ENCODE measurements at places on chromosomes 6 and 20.

DNA sequence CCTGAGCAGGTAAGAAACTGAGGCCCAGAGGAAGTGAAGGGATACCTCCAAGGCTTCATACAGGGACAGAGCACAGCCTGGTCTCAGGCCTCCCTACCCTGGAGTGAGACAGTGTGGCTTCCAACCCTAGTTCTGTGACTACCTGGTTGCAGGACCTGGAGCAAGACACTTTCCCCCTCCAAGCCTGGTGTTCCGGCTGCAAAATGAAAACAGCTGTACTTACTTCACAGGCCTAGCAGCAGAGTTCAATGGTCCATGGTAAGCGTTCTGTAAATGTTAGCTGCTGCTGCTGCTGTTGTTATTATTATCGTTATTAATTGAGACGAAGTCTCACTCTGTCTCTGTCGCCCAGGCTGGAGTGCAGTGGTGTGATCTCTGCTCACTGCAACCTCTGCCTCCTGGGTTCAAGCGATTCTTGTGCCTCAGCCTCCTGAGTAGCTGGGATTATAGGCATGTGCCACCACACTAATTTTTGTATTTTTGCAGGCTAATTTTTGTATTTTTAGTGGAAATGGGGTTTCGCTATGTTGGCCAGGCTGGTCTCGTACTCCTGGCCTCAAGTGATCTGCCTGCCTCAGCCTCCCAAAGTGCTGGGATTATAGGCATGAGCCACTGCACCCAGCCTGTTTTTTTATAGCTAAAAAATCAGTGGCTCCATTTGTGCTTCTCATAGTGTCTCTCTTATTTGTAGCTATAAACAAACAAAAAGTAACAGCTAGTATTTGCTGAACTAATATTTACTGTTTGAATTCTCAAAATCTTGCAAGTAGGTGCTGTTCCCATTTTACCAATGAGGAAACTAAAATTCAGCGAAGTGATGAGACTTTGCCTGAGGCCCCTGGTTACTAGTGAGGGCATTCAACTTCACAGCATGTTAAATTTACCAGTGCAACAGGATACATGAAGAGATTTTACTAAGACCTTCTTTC, 41.9 kb downstream of the COX4I2 start:
- no peak for DNase-seq

- no peak for DNase-seq
Measured at GRCh38 chr6:45712786-45713185, 302.9 kb downstream of the CLIC5 start.

DNA sequence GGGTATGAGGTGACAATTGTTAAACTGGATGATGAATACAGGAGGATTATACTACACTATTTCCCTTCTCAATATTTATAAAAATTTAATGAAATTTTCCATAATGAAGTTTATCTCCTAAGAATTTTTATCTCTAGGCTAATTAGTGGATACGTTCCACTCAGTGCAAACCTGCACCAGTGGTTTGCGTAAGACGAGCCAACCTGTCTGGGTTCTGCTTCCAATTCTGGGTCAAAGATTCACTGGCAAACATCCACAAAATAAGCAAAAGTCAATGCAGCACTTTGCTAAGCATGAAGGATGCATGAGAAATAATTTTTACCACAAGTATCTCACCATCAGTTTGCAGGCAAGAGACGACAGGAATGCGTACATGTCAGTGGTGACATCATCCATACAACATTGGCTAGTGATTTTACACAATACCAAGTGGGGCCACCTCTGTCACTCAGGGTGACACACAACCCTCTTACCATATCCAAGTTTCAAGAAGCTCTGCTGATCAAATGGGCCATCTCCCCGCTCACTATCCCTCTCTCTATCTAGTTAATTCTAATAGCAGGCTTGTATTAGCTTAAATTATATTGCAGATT, 51.7 kb downstream of the FAM50B start:
- DNase-seq: no peak

- DNase-seq: peak; percentile 61
Measured at GRCh38 chr6:42007286-42008137, 42.8 kb upstream of the TAF8 start.

DNA sequence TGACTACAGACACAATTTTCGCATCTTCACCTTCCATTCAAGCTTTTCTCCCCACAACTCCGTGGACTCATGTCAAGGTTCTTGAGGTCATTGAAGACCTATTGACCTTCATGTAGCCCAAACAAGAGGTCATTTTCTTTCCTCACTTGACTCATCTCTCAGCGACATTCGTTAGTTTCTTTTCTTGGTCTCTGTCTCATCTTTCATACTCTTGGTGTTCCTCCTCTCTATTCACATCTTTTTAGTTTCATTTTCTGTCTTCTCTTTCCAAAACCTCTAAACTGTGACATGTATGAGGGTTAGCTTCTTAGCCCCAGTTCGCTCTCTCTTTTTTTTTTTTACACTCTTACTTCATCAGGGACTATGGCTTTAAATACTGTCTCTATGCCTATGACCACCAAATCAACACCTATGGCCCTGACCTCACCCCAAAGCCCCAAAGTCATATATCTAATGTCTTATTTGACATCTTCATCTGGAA, 128.6 kb upstream of the BACH2 start:
- DNase-seq: no peak

DNA sequence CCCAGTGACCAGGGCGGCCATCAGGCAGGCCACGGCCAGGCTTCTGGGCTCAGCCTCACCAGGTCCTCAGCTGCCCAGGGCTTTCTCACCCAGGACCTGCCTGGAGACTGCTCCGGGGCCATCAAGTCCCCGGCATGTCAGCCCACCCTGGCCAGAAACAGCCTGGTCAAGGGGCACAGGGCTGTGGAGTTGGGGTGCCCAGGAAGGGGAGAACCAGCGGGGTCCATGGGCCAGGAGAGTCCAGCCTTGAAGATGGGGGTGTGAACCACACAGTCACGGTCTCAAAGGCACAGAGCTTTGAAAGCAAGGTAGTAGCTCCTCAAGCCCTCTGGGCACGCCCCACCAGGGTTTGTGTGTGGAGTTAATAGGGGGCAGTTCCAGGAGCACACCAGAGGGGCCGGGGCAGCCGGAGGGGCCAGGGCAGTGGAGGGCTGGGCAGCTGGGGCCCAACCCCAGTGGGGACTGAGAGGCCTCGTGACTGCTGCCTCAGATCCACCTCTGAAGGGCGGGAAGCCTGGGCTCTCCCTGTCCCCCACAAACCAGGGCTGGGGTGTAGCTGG, 48.0 kb upstream of the BHLHE23 start:
- no peak for DNase-seq

- DNase-seq: no peak
Measured at GRCh38 chr6:149463781-149464180, 21.0 kb downstream of the ZC3H12D start.

- no peak for DNase-seq
Measured at GRCh38 chr6:109782491-109782999, 91.4 kb downstream of the FIG4 start.

- no peak for DNase-seq
Measured at GRCh38 chr6:28354688-28355554, 5.2 kb downstream of the ZKSCAN3 start.

DNA sequence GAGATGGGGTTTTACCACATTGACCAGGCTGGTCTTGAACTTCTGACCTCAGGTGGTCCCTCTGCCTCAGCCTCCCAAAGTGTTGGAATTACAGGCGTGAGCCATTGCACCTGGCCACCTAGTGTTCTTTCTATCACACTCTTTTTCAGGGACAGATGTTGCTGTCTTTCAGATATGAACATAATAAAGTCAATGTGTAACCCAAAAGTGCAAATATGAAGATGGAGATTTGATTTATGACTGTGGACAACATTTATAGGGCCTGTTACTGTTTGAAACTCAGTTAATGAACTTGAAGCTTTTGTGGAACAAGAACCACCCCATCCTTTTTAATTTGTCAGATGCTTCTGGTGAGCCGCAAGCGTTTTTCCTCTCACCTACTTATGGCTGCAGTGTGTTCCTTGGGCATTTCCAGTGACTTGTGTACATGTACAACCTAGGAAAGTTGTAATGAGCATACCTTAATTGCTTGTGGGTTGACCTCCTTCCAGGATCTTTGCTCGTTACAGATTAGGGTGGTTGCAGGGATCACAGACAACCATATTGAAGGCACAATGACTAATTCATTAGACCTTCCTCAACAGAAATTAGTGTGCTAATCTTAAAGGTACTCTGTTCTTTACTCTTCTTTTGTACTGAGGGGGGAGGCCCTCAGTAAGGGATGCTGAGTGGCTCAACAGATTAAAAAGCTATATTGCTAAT, 6.8 kb downstream of the TBPL1 start:
- DNase-seq: no peak

DNA sequence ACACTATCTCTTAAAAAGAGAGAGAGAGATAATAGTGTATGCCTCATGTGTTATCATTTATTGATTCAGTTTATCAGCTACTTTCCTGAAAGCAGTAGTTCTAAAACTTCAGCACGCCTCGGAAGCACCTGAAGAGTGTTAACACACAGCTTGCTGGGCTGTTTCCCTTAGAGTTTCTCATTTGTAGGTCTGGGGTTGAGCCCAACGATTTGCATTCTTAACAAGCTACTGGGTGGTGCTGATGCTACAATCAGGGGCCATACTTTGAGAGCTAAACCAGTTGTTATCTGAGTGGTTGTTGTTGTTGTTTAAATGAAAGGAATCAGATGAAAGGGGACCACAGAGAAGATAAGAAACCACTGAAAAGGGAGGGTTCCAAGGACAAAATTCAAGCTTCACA, 32.6 kb downstream of the SIM1 start:
- DNase-seq: no peak

- DNase-seq: no peak
Measured at GRCh38 chr6:165615636-165616035, 47.4 kb downstream of the PDE10A start.

DNA sequence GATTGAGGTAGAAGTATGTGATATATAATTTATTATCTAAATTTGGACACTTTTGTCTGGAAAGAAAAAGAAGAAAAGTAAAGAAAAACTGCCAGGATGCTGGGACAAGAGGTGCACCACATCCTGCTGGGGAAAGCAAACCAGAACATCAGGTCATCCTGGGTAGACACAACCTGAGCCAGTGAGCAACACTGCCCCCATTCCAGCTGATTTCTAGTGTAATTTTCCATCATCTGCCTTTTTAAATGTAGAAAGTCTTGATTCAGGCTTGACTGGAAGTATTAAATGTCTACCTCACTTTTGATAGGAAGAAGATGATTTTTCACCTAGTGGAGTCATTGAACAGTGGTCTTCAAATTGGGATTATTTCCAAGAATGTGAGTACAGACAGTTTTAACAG, 1164.5 kb upstream of the CITED2 start:
- DNase-seq: no peak

DNA sequence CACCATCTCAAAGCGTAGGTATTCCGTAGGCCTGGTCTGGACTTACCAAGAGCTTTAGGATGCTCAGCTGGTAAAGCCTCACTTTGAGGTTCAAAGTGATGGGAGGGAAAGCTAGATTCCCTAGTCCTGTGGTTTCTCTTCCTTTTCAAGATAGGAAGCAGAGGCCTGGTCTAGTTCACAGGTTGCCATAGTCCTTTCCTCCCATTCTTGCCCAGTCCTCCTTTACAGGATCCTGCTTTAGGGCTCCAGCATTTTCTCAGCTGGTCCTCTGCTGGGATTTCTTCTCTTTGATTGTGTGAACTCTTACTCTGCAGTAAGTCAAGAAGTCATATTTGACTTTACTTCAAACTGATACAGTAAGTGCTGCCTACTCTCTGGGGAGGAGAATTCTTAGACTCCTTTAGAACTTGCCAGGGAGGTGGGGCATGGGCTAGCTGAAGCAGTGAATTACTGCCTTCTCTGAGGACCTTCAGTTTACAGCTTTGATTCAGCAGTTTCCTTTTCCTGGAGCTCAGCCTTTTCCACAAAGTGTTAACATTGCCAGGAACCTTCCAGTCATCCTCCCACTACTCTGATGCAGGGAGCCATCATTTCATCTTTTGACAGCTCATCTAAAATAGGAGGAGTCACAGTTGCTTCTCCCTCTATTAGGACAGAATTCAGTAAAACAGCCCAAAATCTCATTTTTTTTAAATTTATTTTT, 42.8 kb upstream of the PLCG1 start:
- DNase-seq: no peak

DNA sequence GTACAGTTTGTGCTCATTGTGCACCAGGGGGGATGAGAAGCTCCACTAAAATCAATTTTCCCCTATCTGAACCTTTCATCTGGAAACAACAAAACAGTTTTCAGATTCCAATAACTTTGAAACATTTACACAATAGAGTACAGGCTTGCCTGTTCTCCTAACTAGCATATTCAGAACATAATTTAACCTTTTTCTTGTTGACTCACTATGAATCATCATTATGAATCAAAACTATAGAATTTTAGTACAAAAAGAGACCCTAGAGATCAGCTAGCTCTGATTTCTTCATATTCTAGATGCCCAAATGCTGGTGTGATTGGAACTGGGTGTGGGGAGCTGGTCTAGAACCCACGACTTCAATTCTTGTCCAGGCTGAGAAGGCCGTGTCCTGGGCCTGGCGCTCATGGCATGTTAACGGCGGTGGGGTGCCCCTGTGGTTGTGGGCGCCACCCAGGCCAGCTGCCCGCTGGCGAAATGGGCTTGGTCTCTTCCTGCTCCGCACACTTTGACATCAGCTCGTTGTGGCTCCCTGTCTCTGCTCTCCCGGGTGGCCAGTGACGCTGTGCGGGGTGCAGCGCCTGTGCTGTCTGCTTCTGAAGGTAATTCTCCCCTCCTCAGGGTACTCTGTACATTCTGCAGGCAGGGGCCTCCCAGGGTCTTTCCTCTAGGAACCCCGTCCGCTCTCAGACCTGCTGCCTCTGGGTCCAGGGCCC, 29.9 kb upstream of the AGPAT4 start:
- no peak for DNase-seq

DNA sequence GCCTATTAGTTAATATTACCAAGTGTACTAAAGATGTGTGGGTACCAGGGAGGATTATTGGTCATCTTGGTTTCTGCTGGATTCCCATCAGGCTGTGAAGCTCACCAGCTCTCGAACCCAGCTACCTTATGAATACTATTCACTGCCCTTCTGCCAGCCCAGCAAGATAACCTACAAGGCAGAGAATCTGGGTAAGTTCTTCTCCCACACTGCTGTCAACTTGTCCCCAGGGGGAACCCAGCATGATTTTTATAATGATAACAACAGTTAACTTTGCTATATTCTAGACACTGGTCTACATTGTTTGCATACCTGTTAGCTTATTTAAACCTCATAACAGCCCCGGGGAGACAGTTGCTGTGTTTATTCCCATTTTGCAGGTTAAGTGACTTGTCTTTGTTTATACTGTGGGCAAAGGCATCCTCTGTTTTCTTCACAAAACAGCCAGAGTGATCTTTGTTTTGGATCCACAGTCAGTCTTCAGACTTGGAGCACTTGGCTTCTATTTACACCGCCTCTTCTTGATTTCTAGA, 26.5 kb downstream of the TM9SF4 start:
- DNase-seq: no peak

DNA sequence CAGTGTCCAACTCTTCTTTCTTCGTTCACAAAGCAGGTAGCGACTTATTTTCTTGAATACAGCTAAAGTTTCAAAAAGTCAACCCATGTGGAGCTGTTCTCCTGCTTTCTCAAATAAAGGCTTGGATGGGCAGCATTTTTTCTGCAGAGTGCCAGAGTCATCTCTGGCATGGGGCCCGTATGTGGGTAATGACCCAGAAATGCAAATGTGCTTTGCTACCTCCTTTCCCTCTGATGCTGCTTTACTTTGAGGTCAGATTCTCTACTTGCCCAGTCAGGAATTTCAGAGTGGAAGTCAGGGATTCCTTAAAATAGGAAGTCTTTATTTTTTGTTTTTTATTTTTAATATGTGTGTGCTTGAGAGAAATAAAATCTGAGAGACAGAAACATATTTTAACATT, 4.9 kb downstream of the NKAIN2 start:
- no peak for DNase-seq

GRCh38 chr20:47704746-47705496, 80.4 kb downstream of the SULF2 start:
- DNase-seq: no peak

- peak; percentile 60 for DNase-seq
Measured at GRCh38 chr6:118719351-118720124, 68.1 kb upstream of the CEP85L start.
